ENCODE measurements at places on chromosomes 7 and 10. TPM values are rescaled to one million over a fixed set of nuclear protein-coding genes. Genes with fewer than 3 reads are reported as not detected.

The ATRNL1 gene
- 5.6 TPM for total RNA-seq

The TUBB8 gene
- total RNA-seq: not detected

The ANKRD61 gene
- total RNA-seq: 0.35 TPM

The DNAH11 gene
- 0.05 TPM for total RNA-seq

The PNLIPRP1 gene
- total RNA-seq: not detected

The GRM3 gene
- total RNA-seq: not detected
